ENCODE measurements at places on chromosomes 16 and 17.

GRCh38 chr17:65556910-65557348 is 4.5 kb downstream of the AXIN2 start:
- DNase-seq: no peak

GRCh38 chr17:6392609-6393350 is 42.1 kb downstream of the AIPL1 start:
- no peak for DNase-seq

- DNase-seq: no peak
Observed at GRCh38 chr17:18228176-18228682, 2.8 kb downstream of the LLGL1 start.

GRCh38 chr16:77043076-77043475 is 147.9 kb upstream of the MON1B start:
- no peak for DNase-seq

DNA sequence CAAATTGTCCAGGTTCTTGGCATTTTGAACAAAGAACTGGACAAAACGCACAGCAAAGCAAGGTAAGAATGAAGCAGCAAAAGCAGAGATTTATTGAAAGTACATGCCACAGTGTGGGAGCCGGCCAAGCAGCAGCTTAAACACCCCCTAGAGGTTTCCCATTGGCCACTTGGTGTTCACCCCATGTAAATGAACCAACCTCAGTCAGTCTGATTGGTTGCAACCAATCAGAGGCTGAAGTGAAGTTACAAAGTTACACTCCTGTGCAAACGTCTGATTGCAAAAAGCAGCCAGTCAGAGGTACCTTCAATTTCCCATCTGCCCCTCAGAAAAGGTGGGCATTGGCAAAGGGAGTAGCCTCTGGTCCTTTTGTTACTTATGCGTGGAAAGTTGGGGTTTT is 8.8 kb upstream of the ZNF263 start:
- peak; percentile 38 for DNase-seq

- DNase-seq: no peak
Observed at GRCh38 chr17:2595716-2596115, 2.3 kb downstream of the PAFAH1B1 start.

- DNase-seq: no peak
Observed at GRCh38 chr16:86680162-86680561, 101.8 kb downstream of the FOXL1 start.

DNA sequence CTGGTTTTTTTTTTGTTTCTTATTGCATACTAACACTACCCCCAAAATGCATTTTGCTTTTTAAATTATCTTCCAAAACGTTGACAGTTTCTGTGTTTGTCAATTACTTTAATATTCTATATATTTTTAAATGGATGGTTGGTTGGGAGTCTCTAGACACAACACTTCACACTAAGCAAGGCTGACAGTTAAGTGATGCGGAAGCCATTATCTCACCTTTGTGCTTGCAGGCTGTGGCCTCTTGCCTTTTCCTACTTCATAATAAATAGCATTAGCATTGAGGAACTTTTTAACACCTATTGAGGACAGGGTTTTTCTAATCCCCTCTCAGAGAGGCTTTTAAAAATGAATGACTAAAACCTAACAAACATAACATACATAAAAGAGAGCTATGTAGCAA is 280.8 kb upstream of the TBX2 start:
- DNase-seq: no peak

GRCh38 chr17:31390748-31391495 is 553 bp upstream of the RAB11FIP4 start:
- DNase-seq: no peak

DNA sequence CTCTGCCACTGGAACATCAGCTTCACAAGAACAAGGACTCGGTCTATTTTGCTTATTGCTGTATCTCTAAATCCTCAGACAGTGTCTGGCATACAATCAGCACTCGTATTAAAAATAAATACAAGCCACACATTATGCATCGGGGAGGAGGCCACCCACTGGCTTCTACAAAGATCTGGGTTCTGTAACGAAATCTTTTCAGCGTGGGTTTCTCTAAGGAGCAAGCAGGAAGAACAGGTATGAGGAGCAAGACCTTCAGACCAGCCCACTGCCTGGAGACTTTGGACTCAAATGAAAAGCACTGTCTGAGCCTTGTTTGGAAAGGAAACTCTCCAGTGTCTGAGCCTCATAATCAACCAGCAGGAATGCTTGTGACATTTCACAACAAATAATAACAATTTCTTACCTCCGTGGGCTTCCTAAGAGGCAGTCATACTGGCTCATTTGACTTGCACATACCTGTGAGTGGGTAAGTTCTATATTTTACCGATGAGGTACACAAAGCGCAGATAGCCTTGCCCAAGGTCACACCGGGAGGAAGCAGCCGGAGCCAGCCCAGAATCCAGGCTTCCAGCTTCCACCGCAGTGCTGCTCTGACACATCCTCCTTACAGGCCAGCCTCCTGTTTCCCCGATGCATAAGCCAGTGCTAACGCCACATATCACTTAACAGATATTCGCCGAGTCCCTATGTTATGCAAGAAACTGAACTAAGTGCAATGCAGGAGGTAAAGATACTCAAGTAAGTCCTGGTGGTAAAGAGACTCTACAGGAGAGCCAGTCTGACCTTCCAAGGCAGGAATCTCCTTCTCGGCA is 118.6 kb upstream of the TNRC6C start:
- no peak for DNase-seq

DNA sequence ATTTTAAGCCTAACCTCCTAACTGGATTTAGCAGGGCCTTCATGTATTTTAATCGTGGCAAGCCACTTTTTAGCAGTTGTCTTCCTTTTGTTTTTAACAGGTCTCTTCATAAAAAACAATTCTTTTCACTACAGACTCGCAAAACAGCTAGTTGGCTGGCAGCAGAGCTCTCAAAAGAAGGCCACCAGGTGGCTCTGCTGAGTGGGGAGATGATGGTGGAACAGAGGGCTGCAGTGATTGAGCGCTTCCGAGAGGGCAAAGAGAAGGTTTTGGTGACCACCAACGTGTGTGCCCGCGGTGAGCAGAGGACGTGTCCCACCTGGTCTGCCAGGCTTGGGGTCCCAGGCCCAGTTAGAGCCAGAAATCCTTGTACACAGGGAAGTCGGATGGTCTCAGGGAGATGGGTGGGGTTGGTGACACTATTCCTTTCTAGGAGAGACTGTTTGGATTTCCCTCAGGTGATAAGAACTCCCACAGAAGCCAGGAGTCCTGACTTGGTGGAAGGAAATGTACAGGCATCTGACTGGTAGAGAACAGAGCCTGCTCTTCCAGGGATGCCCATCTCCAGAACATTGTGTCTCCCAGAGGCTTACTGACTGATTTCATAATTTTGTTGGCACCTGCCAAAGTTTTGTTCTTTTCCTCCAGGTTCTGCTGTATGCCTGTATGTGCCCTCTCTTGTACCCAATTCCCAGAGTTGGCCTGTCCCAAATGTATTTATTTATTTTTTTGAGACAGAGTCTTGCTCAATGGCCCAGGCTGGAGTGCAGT is 14.9 kb upstream of the DDX19A start:
- DNase-seq: peak; percentile 28

- no peak for DNase-seq
Observed at GRCh38 chr17:56899403-56899802, 14.4 kb downstream of the TRIM25 start.

DNA sequence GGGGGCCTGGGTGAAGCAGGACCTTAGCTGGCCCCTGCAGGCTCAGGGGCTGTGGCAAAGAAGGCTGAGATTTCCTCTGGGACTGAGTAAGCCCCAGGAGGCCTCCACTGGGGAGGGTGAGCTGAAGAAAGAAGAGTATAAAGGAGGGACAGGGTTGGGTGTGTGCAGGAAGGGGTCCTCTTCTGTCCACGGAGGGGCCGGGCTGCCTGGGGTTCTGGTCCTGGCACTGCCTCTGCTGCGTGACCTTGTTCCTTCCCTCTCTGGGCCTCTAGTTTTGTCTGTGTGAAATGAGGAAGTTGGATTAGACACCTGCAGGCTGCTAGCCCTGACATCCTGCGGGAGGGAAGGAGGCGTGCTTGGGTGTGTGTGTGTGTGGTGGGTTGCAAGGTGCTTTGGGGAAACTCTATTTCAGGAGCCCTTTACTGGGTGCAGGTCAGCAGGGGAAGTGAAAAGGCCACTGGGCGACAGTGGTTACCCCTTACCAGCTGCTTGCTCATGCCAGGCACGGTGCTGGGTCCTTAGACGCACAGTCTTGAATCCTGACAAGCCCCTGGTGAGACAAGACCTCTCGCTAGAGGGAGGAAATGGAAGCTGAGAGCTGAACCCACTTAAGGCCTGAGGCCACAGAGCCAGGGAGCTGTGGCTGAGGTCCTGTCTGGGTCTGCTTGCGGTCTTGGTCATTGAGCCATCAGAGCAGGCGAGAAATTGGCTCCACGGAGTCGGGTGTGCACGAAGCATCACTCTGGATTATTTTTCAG is 60.7 kb downstream of the OR1D5 start:
- DNase-seq: peak; percentile 24

DNA sequence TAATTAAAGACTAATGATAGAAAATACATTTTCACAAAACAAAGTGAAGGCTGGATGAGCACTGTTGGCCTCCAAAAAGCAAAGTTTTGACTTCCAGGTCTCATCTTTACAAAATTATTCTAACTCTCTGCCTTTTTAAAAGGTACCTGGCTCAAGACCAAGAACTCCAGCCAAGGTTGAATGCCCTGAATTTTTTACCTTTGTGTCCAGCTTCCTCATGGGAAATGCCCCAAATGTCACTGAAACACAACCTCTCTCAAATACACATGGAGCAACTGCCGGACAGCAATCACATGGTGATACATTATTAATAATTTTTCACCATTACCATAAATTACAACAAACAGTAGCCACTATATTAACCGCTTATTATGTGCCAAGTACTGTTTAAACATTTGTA is 32.2 kb downstream of the ADAMTS18 start:
- no peak for DNase-seq

DNA sequence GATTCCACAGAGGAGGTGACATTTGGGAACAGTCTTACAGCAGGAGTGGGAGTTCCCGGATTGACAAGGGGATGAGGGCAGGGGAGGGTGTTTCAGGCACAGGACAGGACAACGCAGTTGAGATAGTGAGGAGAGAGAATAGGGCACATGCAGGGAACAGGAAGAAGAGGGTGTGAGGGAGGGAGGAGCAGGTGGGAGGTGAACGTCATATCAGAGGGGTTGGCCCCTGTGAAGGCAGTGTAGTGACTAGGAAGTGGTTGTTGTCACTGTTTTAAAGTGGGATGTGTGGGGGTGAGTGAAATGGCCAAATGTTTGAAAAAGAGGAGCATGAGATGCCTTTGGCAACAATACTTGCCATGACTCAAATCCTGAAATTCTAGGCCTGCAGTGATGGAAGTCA is 12.2 kb downstream of the PRKCB start:
- no peak for DNase-seq

DNA sequence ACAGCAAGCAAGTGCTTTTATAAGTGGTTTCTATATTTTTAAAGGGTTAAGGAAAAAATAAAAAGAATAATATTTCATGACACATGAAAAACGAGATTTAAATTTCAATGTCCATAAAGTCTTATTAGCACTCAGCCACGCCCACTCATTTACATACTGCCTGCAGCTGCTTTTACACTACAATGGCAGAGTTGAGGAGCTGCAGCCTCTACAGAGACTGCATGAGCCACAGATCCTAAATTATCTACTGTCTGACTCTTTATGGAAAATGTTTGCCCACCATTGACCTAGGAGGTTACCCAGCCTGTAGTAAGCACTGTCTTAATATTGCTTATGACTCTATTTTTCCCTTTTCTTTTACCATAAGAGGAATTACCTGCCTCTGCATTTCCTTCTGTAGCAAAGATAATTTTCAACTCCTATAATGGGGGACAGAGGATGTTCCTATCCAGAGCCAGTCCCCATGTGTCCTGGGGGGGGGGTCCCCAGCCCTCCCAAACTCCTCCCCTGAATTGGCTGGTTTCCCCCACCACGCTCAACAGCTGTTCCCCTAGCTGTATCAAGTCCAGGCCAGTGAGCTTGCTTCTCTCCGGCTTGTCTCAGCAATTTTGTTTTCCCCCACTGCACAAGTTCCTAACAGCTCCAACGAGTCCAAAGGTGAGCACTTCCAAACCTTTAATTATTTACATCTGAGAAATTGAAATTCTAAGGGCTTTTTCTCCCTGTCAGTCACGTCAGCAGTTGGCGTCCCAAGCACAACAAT is 139.4 kb upstream of the ERCC4 start:
- DNase-seq: peak; percentile 14

- DNase-seq: no peak
Observed at GRCh38 chr17:34122515-34122914, 132.6 kb upstream of the CCL2 start.

- peak; percentile 62 for DNase-seq
Observed at GRCh38 chr16:56289862-56290261, 98.6 kb downstream of the GNAO1 start.

DNA sequence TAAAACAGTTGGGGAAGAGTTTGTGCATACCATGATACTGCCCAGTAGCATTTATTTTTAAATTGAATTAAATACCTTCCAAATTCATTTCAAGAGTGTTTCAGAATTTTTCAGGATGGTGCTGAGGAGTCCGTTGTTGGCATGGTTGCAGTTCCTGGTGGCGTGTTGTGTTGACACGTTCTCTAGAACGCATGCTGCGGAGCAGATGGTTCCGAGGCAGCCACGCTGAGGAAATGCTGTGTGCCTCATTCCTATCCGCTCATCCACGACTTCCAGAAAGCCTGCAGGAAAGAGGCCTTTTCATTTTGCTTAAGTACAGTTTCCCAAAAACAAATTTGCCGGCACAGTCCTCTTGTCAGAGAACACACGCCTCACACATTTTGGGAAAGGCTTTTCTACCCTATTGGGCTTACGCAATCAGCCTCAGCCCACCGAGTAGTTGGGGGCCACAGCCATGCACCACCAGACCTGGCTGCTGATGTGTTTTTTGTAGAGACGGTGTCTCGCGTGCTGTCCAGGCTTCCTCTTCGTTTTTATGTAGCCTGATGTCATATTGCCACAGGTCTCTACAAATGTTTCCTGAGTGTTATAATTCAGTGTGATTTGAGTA is 32.1 kb upstream of the IL17C start:
- no peak for DNase-seq

DNA sequence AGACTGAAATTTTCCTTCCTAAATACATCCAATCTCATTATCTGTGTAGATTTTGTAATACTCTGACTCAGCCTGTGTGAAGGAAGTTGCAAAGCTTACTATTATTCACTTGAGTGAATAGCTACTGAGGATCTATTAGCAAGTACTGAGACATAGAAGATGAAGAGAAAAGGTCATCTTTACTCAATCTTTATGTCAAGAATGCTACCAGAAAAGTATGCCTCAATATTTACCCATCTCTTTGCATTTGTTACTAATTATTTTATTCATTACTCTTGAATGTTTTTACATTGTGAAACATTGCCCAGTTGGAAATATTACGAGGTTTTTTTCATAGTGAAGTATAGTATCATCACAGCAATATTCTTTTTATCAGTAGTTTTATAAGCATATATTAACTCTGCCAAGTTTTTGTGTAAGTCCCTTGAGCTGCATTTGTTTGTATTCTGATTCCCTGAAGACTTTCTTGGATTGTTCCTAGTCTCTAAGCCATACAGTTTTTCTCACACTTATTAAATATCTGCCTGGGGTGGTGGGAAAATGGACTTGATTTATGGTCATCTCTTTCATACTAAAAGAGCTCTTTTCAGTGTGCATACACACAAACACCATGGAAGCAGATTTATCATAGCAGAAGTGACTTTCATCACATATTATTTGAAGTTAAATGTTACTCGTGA is 110.4 kb downstream of the MRTFB start:
- DNase-seq: no peak

- no peak for DNase-seq
Observed at GRCh38 chr17:58277107-58277801, 3.5 kb downstream of the MPO start.

All from WERI-Rb-1 (cell line).